ENCODE measurements at places on chromosomes 1 and 21. TPM values are rescaled to one million over a fixed set of nuclear protein-coding genes. Genes with fewer than 3 reads are reported as not detected.

The LCE5A gene
- not detected for total RNA-seq

The SPATA45 gene
- not detected for total RNA-seq

The VSIG8 gene
- total RNA-seq, result not detected

The BLACAT1 gene
- total RNA-seq, result not detected

The C4BPB gene
- total RNA-seq, result not detected
